ENCODE measurements at places on chromosomes 5 and 9.

DNA sequence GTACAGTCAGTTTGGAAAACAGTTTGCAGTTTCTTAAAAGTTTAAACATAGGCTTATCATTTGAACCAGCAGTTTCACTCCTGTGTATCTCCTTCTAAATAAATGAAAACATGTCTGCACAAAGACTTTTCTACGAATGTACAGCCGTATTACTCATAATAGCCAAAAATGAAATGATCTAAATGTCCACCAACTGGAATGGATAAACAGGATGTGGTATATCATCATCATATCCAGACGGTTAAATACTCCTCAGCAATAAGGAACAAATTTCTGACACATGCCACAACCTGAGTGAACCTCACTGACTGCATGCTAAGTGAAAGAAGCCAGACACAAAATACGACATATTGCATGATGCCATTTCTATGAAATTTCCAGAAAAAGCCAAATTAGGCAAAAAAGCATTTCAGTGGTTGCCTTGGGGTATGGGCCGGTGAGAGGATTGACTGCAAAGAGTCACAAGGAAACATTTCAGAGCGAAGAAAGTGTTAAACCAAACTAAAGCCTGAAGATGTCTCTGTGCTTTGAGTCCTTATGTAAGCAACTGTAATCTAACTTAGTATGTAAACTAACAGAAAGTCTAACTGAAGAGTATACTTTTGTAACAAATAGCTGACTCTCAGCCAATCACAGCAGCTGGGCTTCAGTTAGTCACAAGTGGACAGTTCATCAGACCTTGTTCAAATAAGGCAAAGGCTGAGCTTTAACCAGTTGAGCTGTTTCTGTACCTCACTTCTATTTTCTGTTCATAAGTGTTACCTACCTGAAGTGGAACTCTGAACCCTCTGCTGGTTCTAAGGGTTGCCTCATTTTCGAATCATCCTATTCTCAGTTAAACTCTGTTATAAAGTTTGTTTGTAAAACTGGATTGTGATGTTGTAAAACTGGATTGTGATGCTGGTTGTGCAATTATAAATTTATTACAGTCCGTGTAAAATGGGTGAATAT, 65.2 kb downstream of the TRIO start:
- DNase-seq = peak; percentile 95

DNA sequence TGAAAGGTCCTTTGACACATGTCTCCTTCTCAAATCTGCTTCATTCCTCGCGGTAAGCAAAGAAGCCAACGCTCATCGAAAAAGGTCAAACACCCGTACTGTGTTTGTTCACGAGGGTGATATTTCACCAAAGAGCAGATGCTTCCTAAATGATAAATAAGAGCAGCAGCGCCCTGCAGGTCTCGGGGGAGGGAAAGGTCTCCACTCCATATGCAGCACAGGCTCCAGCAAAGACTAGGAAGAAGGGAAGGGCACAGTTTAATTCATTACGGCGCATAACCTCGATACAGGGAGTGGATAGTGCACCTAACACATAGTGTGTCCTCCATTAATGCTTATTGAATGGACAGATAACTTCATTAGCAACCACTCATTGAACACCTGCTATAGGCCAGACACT, 593.3 kb downstream of the CDK5RAP2 start:
- DNase-seq = no peak

- DNase-seq = peak; percentile 85
These were observed 20.2 kb upstream of the SPARC start for GRCh38 chr5:151706906-151707305.

DNA sequence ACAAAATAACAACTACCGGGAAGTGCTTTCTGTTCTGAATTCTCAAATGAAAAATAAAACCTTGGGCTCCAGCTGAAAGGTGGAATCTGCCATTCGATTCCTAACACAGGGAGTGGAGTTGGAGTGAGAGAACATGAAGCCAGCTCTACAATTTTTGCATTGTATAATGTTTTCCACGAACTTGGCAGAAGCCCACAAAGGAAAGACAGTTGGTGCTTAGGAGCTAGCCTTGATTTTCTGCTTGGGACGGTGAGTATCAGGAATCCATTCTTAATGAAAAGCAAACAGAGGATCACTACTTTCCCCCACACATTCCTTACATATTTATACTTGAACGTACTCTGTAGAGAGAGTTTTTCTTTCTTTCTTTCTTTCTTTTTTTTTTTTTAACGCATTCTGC, 74.2 kb upstream of the FBXL7 start:
- DNase-seq = no peak

DNA sequence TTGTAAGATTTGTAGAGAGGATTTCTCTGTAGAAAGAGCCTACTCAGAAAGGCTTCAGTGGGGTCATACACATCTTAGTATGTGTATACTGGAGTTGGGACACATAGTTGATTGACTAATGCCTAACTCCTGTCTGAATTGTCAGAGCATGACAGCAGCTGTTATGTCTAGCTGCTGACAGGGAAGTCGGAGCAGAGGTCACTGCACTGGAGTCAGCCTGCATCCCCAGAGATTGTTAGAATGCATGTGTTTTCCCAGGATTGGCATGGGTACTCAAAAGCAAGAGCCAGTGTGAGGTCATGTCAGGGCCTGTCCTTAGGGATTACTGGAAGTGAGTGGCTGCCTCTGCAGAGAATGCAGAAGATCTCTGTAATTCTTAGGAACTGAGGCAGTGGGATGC, 82.7 kb downstream of the ITGA1 start:
- no peak for DNase-seq

- DNase-seq = no peak
These were observed 19.4 kb downstream of the FXN start for GRCh38 chr9:69054989-69055388.

DNA sequence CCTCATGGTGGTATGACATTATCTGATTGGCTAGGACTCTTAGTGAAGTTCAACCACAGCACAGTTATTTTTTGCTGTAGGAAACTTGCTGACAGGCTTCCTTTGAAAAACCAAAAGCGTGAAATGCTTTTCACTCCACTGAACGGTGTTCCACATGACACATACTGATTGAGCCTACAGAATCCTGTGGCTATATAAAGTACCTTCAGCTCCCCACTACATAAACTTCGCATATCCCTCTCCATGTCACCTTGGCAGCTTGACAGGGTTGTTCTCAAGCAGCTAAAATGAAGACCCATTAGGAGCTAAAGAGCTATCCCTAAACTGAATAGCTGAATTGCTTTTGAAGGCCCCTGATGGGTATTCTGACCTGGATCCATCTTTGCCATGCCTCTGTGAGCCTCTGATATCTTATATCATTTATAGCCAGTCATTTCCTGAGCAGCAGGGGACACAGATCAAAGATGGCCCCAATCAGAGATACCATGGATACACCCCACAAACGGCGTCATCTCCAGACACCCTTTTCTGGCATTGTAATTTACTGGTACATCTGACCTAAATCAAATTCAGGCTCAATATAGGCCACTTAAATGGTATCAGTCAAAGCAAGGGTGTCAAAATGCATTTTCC, 91.5 kb downstream of the APBA1 start:
- no peak for DNase-seq

DNA sequence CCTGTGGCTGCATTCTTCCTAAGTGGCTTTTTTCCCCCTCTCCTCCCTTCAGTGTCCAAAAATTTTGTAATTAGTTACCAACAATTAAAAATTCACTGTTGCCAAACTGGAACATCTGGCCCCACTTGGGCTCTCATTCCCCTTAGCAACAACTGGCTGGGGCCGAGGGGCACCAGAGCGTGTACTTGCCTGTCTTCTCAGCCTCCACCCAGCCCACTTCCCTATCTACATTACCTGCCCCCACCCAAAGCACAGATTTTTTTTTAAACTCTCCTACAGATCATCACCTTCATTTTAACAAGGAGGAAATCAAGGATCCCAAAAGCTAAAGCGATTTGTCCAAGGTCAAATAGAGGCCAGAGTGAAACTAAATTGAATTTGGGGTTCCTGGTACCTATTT, 278.8 kb downstream of the EBF1 start:
- no peak for DNase-seq

DNA sequence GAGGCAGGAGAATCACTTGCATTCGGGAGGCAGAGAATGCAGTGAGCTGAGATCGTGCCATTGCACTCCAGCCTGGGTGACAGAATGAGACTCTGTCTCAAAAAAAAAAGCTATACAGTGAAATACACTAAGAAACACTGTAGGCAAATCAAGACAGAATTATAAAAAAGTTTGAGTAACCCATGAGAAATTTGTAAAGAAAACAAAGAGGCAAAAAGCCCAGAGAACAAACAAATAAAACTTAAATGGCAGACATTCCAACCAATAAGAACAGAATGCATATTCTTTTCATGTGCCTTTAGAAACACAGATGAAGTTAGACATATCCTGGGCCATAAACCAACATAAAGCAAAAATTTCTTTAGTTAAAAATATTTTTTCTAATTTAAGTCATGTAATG, 30.6 kb downstream of the ZNF169 start:
- no peak for DNase-seq

GRCh38 chr5:141914199-141914743, 9.4 kb upstream of the DELE1 start:
- peak; percentile 56 for DNase-seq

DNA sequence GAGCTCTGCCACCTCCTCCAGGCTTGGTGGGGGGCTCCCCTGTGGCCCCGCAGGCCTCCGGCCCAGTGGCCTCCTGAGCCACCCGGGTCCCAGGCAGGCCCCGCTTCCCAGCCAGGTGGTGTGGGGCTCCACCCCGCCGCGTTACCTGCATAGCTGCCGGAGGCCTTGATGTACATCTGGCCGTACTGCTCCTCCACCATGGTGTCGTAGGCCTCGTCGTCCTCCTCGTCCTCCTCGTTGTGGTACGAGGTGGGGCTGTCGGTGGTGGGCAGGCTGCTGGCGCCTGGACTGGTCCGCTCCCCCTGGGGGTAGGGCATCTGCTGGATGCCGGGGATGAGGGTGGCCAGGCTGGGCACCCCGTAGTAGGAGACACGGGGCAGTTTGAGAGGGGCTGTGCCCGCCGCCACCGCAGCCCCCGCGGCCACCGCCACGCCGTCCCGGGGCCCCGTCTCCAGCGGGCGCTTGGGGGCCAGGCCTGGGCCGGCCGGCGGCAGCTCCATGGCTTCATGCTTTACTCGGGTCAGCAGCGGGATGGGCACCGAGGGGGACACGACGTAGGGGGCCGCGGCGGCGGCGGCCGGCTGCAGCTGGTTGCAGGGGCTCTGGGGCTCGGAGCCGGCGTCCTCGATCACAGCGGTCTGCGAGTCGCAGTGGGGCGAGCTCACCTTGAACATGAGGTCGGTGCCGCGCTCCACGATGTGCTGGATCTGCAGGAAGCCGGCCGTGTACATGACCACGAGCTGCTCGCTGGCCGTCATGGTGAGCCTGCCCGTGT, 45.4 kb downstream of the NACC2 start:
- no peak for DNase-seq

DNA sequence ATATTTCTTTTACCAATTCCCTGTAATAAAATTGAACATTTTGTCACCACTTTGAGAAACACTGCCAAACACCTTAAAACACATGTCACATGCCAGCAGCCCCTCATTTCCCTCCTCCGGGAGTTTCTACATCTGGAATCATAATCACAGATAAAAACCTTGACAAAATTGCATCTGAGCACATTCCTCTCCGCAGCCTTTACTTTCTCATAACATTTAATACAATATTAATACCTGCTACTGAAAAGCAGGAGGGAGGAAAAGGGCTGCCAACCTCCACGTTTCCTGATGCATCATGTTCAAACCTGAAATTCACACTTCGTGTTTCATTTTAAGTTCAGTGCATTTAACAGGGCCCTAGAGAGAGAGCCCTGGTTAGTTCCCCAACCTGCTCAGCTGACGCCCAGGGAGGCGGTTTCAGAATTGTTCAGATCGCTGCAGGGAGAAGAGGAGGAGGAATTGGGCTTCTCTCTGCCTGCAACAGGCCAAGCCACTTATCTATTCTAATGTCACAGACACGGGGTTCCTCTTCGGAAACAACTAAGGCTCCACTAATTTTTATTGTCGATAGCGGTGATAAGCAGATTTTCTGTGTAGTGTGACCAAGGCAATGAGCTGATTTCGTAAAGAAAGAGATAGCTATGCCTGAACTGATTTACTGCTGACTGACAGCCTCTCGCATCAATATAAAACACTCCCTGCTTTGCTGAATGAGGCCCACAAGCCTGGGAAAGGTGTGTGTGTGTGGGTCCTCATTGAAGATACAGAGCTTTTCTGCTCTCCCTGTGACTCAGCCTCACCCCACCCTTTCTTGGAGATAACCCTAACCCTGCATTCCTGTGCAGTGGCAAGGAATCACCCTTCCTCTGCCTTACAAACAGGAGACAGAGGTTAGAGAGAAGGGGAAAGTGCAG, 4.9 kb upstream of the LHX2 start:
- no peak for DNase-seq

DNA sequence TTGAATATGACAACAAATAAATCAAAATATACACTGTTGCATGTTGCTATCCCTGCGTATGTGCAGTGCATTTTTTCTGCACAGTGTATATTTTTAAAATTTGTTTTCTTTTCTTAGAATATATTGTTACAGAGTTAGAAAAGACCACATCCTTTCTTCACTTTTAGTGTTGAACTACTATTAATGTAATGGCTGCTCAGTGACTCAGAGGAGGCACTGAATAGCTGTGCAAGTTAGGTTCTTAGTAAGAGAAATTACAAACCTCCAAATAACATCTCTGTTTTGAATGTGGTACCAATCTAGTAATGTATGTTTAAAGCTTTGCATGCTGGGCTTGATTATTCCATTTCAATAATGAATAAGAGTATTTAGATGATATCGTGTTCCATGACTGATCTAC, 208.9 kb upstream of the PRR16 start:
- DNase-seq = peak; percentile 3

DNA sequence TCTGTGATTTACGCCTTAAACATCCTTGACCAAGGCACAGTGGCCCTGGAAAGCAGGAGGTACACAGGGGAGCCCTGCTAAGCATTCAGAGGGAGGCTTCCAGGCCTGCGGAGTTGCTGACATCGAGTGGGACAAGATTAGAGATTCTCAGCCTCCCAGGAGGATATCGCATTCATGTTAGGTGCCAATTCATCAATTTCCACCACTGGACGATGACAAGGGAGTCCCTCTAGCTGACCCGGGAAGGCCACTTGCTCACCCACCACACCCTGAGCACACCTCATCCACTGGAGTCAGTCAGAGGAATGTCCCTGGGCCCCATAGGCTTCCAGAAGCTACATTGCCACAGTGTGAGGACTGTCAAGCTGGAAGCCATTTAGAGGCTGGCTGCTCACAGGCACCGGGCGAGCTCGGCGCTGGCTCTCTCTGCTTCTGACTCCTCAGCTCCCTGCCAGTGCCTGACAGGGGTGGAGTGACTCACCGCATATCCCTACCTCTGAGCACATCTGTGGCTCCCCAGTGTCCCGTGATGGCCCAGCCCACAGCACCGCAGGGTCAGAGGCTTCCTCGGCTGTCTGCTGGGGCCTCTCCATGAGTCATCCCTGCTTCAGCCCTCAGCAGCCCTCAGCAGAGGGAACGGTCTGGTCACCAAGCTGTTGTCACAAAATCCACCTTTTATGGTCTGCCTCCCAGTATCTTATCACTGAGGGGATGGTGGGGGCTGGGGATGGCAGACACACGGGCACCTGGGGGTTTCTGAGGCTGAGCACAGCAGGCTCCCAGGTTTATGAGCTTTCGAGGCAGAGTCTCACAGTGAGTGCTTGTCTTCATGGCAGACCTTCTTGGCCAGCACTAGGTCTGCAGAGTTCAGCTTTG, 117.5 kb downstream of the ZNF608 start:
- DNase-seq = peak; percentile 98

- DNase-seq = no peak
These were observed 110.5 kb downstream of the GAS1 start for GRCh38 chr9:86836797-86837196.

Measured in ELR (cell line).